ENCODE measurements at places on chromosomes 3 and 15. TPM values are rescaled to one million over a fixed set of nuclear protein-coding genes. Genes with fewer than 3 reads are reported as not detected.

Gene CCNB2
- not detected for total RNA-seq

GRCh38 chr3:44890258-44890657 is 15.8 kb downstream of the TGM4 start:
- no peak for DNase-seq

Gene PLCB2
- total RNA-seq, result 3.7 TPM

DNA sequence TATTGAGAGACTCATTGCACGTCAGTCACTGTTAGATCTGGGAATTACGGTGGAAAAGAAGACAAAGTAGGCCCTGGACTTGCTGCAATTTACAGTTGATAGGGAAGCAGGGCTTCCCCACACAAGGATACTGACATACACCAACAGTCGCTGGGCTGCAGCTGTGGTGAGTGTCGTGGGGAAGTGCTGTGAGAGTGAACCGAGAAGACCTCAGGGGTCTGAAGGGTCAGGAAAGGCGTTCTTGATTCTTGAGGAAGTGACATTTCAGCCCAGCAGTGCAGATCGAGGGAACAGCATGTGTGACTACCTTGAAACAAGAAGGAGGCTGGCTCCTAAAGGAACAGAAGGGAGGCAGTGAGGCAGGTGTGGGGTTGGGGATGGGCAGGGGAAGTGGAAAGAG is 22.5 kb downstream of the MYZAP start:
- no peak for DNase-seq

GRCh38 chr3:97889814-97890213 is 68.0 kb downstream of the CRYBG3 start:
- DNase-seq, result no peak

Gene DUOXA2
- not detected for total RNA-seq

DNA sequence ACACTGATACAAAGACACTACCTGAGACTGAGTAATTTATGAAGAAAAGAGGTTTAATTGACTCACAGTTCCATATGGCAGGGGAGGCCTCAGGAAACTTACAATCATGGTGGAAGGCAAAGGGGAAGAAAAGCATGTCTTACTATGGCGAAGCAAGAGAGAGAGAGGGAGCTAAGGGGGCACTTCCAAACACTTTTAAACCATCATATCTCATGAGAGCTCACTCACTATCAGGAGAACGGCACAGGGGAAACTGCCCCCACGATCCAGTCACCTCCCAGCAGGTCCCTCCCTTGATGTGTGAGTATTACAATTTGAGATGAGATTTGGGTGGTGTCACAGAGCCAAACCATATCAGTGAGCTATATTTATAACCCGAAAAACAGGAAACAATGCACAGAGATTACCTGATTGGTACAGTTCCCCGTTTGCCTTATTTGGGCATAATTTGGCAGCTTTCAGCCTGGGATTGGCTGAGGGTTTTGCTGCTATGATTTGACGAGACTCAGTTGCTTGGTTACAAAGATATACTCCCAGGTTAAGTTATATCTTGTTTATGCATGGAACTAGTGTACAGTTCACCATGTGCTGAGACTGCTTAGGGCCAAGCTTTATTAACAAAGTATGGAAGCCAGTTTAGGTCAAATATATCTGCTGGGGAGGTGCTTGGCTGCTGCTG is 184.2 kb downstream of the NR2F2 start:
- DNase-seq, result no peak

- no peak for DNase-seq
These were observed 2.6 kb downstream of the SPTBN5 start for GRCh38 chr15:41891226-41891625.

DNA sequence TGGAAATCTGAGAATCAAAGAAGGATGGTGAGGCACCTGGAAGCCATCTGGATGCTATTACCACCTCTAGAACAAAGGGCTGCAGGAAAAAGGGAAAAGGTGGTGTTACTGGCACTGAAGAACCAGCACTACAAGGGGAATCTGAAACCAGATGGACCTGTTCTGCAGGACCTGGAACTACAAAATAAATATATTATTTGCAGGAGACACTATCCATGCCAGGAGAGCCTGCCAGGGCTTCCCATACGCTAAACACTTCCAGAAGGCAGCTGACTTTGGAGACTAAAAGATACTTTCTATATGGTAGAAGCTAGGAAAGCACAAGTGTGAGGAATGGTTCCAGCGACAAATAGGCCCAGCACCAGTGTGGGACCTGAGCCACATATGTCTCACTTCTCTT is 83.4 kb upstream of the POU1F1 start:
- DNase-seq, result no peak

- DNase-seq, result no peak
These were observed 207.6 kb upstream of the MDFIC2 start for GRCh38 chr3:70519913-70520659.

Gene FAM3D
- total RNA-seq, result not detected

- DNase-seq, result no peak
These were observed 44.9 kb downstream of the CHD2 start for GRCh38 chr15:92944946-92945521.

Gene SLC38A3
- 13.2 TPM for total RNA-seq

Gene AADAC
- total RNA-seq, result not detected

Gene TM4SF18
- 6.8 TPM for total RNA-seq

DNA sequence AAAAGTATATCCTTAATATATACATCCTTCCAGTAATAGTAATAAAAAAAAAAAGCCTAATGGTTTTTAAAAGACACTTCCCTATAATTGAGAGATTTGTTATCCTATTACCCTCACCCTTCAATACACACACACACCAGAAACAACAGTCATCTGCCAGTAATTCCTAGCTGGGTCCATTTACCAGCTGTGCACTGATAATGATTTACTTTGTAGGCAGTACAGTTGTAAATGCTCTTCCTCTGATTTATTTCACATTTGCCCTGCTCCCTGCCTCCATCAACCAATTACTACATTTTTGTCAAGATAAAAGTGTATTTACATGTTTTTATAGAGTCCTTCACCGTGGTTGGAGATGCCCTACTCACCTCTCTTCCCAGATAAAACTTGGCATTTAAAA is 12.4 kb downstream of the TPM1 start:
- no peak for DNase-seq

DNA sequence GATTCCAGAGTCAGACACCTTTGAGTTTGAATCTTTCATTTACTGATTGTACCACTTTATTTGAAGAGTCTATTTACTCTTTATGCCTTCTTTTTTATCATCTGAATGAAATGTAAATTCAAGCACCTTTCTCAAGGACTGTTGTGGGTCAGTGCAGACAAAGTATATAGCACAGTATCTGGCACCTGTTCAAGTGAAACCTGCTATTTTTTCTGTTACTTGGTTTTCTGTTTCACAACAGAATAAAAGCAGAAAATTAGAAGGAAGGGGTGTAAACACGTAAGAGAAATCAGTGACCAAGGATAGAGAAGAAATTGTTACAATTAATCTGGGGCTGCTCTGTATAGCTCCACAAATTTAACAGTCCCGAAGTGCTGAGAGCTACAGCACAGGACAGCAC is 357.4 kb downstream of the RSL24D1 start:
- DNase-seq, result no peak
